Gastrocnemius medialis (tissue), 4 donors: ENCODE measurements at places on chromosomes 2 and 18. TPM values are rescaled to one million over a fixed set of nuclear protein-coding genes. Genes with fewer than 3 reads are reported as not detected.
A peak's percentile ranks its signal among the peaks of the same experiment; 100 is the strongest.

The TTN gene
- 4,552 TPM for total RNA-seq

DNA sequence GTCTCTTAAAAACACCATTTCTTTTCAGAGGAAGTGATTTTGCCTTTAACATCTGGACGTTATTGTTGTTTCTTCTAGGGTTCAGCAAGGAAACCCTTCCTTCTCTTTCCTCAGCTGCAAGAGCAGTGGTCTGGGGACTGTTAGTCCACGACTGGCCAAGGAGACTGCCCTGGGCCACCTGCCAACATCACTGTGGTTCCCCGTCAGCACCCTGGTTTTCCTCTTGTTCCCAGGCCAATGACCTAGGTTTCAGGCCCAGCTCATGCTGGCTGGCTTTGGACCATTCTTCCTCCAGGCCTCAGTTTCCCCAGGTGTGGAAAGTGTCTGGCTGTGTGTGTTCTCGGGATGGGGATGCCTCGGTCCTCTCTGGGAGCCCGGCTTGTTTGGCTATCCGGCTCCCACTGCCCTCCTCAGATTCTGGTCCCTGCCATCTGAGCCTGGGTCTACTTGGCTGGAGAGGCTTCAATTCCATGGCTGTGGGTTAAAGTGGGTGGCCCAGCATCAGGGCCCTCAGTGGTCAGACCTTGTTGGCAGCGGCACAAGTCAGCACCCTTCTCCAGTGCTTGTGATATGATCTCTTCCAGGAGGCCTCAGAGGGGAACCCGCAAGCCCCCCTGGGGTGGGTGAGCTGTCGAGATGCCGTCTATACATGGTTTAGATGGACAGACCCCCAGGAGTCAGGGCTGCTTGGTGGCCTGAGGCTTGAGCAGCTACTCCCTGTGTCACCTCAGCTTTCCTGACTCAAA is 234.3 kb upstream of the HS6ST1 start:
- DNase-seq, result no peak

DNA sequence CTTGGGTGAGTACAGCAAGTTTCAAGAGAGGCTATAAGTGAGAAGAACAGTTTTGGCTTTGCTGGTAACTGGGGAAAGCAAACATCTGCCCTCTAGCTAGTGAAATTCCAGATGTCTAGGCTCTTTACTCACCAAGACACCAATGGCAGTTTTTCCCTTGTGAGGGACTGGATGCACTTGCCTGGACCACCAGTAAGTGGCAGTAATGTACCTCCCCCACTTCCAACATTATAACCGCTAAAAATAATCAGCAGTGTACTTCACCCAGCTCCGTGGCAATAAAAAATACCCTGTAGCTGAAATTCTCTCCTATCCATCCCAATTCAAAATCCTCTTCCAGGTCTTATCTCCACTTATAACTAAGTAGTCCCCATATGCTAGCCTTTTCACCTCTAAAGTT is 383.9 kb downstream of the ARHGAP15 start:
- no peak for DNase-seq

The CFC1 gene
- total RNA-seq, result not detected

The OLA1 gene
- 111 TPM for total RNA-seq

The ALPI gene
- not detected for total RNA-seq

The GRHL1 gene
- 0.97 TPM for total RNA-seq

The REG3G gene
- not detected for total RNA-seq

GRCh38 chr2:9763356-9764152 is 79.7 kb upstream of the TAF1B start:
- peak; percentile 49 for DNase-seq
